ENCODE measurements at places on chromosomes 7 and 10.

DNA sequence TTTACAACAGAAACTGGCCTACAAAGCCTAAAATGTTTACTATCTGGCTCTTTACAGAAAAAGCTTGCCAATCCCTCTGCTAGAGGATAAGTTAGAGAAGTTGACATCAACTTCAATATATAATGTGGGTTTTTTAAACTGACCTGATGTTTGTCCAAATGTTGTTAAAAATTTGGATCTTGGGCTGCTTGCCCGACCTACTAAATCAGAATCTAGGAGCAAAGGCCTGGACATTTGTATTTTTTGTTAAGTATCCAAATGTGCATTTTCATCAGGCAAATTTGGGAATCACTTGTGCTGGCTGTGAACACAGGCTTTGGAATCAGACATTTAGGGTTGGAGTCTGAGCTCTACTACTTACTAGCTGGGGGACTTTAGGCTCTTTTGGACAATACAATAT lies 252.7 kb upstream of the CSTF2T start:
- no peak for DNase-seq

GRCh38 chr10:97196223-97197029 lies 10.7 kb upstream of the SLIT1 start:
- peak; percentile 79 for DNase-seq

- no peak for DNase-seq
Observed at GRCh38 chr10:71338728-71339495, 19.9 kb downstream of the SLC29A3 start.

- DNase-seq, result no peak
Observed at GRCh38 chr10:119373294-119374102, 166.1 kb downstream of the GRK5 start.

DNA sequence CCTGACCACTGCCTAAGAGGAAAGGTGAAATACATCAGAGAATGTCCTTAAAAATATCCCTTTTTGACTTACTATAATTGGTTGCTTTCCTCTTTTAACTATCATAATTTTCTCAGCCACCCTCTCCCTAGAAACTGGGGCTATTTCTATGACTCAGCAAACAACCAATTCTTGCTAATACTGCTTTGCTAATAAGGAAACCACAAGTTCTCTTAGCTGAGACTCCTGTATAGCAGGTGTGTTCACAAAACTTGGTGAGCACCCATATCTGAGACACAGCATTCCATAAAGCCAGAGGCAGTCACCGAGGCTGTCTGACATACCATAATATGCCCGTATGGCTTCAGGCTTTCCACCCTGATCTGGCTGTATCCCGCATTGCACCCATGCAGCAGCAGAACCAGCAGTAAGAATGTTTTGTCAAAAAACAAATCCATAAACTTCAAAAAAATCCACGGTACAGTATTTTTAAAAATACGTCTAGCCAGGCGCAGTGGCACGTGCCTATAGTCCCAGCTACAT lies 191.7 kb upstream of the C7orf33 start:
- DNase-seq, result no peak

DNA sequence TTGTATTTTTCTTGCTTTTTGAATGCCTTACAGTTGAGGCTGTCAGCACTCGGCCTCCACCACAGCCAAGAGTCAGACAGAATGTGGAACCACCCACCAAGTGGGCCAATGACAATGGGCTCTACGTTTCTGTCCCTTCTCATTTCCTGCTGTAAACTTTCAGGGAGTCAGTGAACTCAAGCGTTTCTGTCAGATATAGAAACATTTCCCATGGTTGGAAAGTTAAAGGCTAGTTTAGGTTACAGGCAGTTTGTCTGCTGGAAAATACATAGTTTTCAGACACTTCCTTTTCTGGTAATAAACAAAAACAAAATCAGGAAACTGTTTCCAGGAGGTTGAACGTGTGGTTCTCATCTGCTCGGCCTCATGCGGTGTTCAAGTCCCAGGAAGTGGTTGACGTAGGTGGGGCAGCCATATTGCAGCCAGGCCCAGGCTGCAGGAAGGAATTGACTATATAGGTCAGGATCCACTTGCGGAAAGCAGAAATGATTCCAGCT lies 245.1 kb downstream of the CAMK1D start:
- peak; percentile 34 for DNase-seq

- no peak for DNase-seq
Observed at GRCh38 chr7:87816389-87816788, 59.8 kb downstream of the SLC25A40 start.

DNA sequence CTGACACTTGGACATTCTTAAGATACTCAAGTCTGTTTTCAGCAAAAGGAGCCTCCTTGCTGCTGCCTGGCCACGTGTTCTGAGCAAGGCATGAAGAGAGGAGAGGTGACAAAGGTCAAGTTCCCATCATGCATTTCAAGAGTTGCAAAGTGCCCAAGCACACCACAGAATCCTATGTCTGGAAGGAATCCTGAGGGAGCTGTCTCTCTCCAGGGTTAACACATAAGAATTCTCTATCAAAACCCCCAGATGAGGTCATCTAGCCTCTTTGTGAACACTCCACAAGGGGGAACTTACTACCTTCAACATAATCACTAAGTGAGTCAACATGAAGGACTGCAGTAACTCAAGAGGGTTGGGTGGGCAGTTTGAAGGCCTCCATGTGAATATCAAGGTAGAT lies 155.5 kb downstream of the RNF216 start:
- DNase-seq, result peak; percentile 59

DNA sequence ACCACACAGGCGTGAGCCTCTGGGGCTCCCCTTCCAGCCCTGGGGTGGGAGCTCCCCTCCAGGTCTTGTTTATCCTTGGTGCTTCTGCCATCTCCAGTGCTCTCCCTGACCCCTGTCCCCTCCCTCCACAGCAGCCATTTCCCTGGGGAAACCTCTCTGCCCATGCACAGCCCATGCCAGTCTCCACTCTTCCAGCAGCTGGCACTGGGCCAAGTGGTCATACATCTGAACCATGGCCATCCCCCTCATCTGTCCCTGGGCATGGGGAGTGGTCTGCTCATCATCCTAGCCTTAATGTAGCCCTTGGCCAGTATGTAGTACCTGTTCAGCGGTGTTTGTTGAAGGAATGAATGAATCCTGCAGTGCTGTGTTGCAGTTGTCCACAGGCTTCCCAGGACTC lies 172.4 kb upstream of the ZNF32 start:
- DNase-seq, result no peak

DNA sequence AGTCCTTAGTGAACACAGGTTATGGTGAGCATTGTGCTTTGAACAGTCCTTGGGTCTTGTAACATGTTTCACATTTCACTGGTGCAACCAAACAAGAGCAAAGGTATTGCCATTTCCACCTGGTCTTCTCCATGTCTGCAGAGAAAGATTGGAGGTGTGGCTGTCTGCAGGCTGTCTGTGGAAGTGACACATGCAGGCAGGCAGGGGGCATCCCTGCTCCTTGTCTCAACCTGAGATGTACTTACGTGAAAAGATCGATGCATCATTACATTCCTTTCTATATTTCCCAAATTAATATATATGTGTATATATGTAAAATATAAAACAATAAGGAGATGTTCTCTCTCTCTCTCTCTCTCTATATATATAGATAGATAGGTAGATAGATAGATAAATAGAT lies 54.3 kb downstream of the LRRC18 start:
- DNase-seq, result no peak

GRCh38 chr7:12119620-12120303 lies 91.3 kb upstream of the TMEM106B start:
- no peak for DNase-seq

GRCh38 chr10:71476228-71477011 lies 79.7 kb downstream of the CDH23 start:
- no peak for DNase-seq

GRCh38 chr10:91711885-91712680 lies 79.2 kb upstream of the PPP1R3C start:
- DNase-seq, result peak; percentile 31

DNA sequence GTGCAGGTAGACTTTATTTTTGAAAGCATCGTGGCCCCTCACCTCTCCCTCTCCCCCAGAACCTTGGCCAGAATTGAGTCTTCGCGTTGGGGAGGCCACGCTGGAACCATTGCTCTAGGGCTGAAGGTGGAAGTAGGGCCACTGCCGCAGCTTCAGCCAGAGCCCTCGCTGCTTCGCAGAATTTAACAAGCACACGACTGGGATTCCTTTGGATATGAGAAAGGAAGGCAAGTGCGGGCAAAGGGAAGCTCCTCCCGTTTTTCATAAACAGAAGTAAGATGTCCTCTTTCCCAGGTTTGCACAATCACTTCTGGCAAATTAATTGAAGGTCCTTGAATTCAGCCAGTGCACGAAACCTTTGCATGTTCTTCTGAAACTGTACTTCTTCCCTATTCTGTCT lies 168.1 kb downstream of the CCDC3 start:
- no peak for DNase-seq

- no peak for DNase-seq
Observed at GRCh38 chr7:132164558-132165125, 411.6 kb downstream of the PLXNA4 start.

DNA sequence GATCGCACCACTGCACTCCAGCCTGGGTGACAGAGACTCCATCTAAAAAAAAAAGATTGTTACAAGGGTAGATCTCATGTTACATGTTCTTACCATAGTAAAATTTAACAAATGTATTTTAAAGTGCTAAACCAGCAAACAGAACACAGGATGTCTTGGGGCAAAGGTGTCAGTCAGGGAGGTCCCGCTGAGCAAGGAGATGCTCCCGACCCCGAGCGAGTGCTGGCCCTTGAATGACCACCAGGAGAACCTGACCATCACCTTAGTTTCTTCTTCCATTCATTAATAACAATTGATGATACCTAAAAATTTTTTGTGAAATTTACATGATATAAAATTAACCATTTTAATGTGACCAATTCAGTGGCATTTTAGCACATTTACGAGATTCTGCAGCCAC lies 241.6 kb upstream of the GPR26 start:
- no peak for DNase-seq

GRCh38 chr10:59273445-59273844 lies 88.9 kb downstream of the FAM13C start:
- no peak for DNase-seq

GRCh38 chr10:21919906-21920305 lies 83.6 kb downstream of the DNAJC1 start:
- DNase-seq, result no peak

- DNase-seq, result peak; percentile 82
Observed at GRCh38 chr7:129091484-129092002, 36.6 kb upstream of the TNPO3 start.

DNA sequence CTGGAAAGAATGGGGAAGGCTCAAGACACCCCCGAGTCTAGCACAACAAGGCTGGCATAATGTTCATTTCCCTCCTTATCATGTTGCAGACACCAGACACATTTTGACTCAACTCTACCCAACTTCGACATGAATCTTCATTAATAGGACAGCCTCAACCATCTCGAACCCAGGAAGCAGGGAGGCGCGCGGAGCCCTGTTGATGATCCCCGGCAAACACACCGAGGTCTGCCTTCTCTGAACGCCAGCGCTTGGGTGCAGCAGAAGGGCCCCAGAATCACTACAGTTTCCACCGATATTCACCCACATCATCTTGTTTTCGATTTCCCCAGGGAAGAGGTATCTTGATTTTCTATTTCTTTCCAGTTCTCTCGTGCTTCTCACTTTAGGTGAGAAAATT lies 563.6 kb downstream of the TCERG1L start:
- no peak for DNase-seq

DNA sequence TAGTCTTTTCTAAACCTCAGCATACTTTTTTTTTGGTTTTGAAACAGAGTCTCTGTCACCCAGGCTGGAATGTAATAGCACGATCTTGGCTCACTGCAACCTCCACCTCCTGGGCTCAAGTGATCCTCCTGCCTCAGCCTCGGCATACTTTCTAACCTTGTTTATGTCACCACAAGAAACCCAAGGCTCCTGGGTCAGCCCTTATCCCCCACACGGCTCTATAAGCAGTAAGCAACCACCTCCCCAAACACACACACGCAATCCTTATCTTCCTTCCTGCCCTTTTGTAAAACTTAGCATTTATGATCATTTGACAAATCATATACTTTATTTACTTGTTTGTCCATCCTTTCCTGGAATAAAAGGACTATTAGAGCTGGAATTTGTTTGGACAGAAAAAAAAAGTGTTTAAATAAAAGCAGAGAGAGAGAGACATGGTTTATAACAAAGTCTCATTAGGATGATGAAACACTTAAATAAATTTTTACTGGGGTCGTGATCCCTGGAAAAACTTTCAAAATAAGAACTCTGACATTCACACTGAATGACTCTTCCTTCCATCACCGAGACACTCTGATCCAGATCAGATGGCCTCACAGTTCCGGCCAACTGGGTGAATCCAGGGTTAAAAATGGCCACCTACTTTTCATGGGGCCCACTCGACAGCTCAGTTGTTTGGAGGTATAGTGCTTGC lies 72.7 kb upstream of the PIK3CG start:
- no peak for DNase-seq

GRCh38 chr10:76245951-76246495 lies 814.6 kb downstream of the LRMDA start:
- DNase-seq, result no peak

DNA sequence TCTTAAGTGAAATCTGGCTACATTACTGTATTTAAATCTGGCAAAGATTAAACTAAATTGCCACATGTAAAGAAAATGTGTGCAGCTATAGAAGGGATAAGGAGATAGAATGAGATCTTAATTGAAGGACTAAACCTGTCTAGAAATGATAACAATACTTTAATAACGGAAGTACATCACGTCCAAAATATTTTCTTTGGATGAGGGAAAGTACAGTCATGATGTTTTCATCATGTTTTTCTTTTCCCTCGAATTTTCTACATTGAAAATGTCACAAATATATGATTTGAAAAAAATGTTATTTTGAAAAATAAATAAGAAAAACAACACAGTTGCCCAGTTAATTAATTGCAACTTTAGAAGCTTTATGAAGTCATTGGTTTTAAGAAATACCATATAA lies 143.9 kb downstream of the ETV1 start:
- no peak for DNase-seq

DNA sequence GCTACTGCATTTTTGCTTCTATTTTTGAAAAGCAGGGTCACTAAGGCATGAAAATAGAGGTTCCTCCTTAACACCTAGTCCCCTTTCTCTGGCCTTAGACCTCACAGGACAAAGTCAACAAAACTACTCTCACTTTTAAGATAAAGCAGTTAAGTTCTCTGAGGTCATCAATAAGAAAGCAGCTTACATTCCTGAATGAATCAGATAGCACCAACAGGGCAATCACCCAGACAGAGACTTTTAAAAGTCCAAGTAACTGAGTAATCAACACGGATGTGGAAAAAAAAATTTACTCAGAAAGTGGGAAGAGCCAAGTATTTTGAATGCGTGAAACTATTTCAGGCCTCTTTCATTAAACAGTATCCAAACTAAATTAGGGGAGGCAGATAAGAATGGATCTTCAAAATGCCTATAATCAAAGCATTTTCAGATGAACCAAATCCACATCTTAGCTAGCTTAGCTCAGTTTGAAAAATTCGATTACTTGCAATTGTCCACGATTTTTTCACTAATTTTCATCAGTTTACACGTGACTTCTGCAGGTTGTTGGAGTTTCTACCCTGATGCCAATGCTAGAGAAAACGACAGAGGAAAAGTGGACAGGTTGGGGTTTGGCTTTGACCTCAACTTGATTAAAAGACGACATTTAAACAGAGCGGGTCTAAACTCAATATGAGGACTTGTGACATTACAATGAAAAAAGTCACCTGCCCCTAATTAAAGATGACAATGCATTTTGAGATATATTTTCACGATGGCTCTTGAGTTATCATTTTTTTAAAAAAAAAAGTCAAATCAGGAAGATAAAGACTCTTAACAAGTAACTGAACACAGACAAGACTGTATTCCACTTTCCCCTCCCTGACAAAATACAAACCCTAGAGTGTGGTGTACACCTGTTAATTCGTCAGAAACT lies 1.6 kb downstream of the BEND7 start:
- no peak for DNase-seq

Measured in GM10248 (cell line).